ENCODE measurements at places on chromosomes 7 and 10.

DNA sequence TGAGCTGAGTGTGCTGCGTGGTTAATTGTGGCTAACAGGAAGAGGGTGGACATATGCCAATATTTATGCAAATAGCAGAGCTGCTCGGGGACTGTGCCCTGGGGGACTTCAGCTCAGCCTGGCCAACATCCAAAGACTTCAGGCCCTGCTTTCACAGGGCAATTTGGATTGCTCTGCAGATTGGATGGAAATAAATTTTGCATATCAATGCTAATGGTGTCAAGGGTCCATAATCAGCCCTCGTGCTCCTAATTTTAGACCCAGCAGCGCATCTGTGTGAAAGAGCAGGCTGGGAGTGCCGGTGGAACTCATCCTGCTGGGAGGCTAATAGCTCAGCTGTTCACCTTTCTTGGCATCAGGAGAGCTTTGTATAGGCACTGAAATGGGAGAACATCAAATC lies 270.1 kb downstream of the TCERG1L start:
- DNase-seq = no peak

DNA sequence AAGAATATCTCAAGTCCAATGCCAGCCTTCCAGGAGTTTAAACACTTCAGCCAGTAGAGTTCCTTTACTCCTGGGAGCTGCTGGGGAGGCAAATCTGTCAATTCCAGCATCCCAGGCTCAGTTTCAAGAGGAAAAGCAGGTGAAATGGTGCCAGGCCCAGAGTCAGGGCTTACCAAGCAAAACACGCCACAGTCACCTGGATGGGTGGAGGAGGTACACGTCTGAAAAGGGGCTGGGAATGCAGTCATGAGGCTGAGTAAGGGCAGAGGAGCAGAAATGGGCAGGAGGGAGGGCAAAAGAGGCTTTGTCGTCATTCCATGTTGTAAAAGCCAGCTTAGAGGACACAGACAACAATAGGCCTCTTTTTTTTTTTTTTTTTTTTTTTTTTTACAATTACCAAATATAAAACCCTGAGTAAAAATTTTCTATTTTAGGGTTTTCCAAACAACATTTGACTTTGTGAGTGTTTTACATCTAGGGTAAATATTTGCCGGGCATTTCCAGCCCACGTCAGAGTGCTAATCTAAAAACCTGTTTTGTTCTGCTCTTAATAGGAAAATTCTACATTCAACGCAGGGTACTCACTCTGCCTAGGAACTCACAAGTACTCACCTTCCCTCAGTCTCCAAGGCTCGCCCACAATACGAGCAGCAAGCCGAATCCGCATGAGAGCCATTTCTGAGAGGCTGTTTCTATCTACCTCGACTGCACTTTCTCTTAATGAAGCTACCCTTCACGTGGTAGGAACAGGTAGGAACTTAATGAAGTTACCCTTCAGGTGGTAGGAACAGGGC lies 21.2 kb downstream of the GFRA1 start:
- no peak for DNase-seq

- no peak for DNase-seq
Measured at GRCh38 chr10:126049759-126050700, 153.7 kb downstream of the FANK1 start.

DNA sequence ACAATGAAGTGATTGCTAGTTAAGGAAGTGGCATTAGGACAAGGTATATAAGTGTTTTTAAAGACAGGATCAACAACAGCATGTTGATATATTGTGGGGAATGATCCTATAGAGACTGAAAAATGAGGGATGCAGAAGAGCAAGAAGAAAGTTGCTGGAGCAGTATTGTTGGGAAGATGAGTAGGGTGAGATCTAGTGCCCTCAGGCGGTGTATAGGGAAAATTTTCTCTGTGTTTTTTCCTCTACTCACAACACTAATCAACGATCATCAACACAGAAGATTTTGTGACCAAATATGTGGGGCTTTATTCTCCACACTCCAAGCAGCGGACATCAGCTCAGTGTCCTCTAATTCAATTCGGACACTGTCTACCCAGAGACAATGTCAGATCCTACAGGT lies 9.6 kb upstream of the PTTG1IP2 start:
- no peak for DNase-seq

GRCh38 chr7:149330914-149331567 lies 69.0 kb downstream of the ZNF783 start:
- no peak for DNase-seq

- DNase-seq = peak; percentile 61
Measured at GRCh38 chr10:31318854-31319601, at the start of gene ZEB1. Gene ZEB1 (plus strand): TSS chr10:31319216. CDS start chr10:31319235, 19 bp downstream.

DNA sequence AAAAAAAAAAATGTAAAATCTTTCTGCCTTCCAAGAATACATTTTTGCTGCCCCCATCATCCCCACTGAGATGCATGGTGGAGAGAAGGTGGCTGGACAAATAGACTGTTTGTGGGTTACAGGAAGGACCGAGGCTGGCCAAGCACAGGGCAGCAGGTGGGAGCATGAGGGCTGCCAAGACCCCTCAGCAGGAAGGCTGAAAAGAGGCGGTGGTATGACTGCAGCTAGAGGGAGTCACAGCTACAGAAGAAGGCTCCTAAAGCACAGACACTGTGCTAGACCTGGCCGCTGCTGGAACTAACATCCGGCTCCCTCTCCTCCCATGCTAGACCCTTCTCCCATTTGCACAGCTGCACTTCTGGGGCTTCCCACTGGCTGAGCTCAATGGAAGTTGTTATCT lies 289.6 kb downstream of the TCERG1L start:
- no peak for DNase-seq

DNA sequence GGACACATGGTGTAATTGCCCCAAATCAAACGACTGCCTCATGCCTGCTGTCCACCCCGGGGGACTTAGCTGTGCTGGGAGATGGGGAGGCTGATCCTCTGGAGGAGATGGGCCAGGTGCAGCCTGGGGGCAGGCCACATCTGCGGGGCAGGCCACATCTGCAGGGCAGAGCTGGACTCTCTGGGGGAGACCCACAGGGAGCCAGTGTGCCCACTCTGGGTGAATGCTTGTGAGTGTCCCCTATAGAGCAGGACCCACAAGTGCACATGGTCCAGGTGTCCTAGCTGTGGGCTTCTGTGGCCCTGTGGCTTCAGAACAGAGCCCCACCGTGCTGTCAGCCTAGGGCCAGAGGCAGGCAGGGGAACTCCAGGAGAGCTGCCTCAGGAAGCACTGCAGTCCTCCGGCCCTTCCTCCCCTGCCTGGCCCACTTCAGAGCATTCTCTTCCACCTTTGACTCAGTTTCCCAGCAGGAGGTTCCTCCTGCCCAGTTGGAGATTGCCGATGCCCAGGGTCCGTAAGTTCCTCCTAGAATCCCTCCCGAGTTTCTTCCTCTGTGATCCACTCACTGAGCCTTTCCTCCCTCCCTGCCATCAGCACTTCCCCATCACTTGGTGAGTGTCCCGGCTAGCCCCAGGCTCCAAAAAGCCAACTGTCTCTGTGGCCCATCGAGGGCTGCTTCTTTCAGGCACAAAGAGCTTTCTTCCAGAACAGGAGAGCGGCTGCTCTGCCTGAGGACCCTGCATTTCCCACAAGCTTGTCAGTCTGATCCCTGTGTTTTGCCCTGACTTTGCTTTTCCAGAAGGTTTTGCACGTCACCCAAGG lies 50.3 kb downstream of the ADCYAP1R1 start:
- no peak for DNase-seq

- no peak for DNase-seq
Measured at GRCh38 chr7:129721068-129721467, 109.5 kb downstream of the NRF1 start.

DNA sequence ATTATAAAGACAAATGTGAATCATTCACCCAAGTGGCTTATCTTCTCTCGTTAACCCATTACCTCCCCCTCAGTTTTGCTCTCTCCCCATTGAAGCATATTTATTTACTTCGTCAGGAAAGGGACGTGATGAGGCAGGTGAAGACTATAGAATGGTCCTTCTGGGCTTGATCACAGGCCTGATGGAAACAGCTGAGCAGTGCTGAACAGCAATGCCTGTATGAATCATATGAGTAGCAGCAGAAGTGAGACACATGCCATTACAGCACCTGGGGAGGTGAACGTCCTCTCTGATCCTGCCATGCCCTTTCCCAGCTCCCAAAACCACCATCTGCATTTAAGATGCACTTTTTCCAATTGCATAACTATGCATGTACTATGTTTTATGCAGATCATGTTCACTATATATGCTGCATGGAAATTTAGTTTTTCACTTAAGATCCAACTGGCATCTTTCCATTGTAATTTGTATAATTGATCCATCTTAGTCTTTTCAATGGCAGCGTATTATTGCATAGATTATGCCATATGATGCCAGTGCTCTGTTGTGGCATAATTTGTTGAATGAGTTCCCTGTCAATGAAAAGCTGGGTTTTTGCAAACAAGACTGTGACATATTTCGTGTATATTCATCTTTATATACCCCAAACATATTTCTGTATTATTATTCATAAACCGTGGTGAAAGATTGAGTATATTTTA lies 105.3 kb downstream of the CXCL12 start:
- DNase-seq = no peak

- no peak for DNase-seq
Measured at GRCh38 chr7:94700926-94701554, 45.1 kb upstream of the SGCE start.

- no peak for DNase-seq
Measured at GRCh38 chr10:19194866-19195265, 146.3 kb downstream of the MALRD1 start.

GRCh38 chr10:60549686-60550085 lies 160.0 kb upstream of the ANK3 start:
- no peak for DNase-seq

DNA sequence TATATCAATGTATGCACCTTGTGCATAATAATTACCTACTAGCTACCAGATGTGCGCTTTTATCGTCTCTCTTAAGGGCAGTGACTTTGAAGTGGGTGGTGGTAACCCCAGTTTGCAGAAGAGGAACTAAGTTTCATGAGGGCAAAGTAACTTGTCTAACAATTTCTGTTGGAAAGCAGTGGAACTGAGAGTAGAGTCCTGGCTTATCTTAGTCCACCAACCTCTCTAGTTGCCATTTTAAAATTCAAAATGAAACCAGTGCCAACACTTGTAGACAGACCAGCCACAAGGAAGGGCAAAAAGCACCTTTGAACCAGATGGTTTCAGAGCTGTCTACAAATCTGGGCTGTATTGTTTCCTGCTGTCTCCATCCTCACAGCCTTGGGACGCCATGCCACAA lies 32.0 kb upstream of the RBM20 start:
- no peak for DNase-seq

DNA sequence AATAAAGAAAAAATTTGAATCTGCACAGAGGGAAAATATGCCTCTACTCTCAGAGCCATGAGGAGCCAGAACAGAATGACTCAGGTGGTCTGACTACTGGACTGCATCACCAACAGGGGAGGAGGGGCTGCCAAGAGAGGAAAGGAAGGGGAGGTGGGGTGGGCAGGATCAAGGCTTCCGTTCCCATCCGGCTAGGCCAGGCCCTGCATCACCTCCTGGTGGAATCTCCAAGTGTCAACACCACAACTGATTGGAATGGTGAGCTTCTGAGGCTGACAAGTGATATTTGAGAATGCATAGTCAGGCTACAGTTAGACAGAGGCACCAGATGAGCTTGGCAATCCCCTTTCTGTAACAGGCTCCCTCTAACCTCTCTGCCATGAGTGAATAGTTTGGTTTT lies 10.4 kb upstream of the GPR26 start:
- DNase-seq = no peak

DNA sequence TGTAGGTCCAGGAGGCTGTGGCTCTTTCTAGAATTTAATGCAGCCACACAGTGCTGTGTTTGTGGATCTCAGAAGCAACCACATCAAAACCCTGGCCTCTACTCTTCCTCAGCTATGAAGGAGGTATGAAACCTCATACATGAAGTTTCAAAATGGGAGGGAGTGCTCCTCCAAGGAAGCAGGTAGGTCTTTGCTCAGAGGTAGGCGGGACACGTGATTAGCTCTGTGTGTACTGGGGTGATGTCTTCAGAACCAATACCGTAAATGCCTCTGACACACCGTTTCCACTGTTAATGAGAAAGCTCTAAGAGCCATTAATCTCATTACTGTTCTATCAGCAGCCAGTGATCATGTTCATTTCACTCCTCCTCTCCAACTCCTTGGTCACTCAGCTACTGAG lies 126.1 kb downstream of the PLXNA4 start:
- DNase-seq = no peak

GRCh38 chr10:73413108-73413527 lies 740 bp downstream of the ANXA7 start:
- DNase-seq = no peak

DNA sequence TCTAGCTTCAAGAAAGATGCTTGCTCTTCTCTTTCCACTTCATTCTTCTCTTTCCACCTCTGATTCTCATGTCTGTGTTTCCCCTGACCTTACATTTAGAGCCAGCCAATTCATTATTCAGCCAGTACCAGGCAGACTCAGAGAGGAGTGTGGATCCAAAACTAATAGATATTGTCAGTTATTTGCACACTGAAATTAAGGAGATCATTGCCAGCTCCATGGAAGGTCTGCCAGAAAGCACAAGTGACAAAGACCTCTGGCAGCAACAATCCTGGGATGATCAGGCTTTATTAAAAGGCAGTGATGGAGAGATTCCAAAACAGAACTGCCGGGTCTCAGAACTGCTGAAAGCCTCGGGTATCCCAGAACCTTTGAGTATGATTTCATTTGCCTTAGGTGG lies 749.4 kb downstream of the XPNPEP1 start:
- DNase-seq = no peak

DNA sequence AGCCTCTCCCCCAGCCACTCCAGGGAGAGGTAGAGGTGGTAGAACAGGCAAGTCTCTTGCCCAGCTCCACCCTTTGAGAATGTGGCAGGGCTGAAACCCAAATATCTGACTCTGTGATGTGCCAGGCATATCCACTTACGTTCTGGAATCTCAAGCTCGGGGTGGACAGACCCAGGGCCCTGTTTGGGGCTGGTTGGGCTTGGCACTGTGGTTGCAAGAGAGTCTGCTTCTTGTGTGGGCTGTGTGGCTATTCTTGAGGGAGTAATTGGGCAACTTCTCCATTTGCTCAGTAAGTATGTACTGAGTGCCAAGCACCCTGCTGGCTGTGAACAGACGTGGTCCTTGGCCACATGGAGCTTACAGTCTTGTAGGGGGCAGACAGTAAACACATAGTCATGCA lies 4.7 kb downstream of the UBTD1 start:
- no peak for DNase-seq

DNA sequence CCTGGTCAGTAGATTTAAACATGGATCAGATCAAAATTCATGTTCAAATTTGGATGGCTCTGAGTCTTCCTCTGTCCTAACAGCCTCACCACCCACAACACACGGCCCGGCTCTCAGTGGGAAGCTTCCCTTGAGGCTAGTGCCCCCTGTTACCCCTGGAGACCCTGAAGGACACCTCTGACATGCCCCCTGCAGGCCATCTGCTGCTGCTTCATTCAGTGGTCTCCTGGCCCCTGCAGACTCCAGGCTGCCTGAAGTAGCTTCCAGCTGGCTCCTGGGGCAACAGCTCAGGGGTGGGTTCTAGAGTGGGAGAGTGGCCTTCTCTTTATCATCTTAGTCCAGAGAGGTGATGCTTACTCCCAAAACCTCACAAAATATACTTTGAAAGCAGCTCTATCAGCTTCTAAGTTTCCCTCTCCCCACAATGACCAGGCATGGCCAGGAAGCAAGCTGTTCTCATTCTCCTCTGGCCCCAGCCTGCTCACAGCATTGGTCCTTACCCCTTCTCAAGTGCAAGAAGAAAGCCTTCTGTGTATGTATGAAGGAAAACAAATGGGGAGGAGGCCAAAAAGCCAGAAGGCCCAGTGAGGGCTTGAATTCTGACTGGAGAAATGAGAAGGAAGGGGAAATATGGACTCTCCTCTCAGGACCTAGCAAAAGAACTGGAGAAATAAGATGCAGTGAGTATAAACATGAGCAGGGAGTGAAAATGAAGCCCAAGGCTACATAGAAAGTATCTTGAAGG lies 189.6 kb upstream of the INHBA start:
- no peak for DNase-seq
